ENCODE measurements at places on chromosomes 1 and 21. TPM values are rescaled to one million over a fixed set of nuclear protein-coding genes. Genes with fewer than 3 reads are reported as not detected.

WLS gene
- total RNA-seq = not detected

HES5 gene
- total RNA-seq = not detected

TCHHL1 gene
- total RNA-seq = not detected

REN gene
- not detected for total RNA-seq

EXTL1 gene
- not detected for total RNA-seq

OR2T29 gene
- not detected for total RNA-seq
